ENCODE measurements at places on chromosomes 16 and 17.

- peaks cover 37% of the 10 kb centered on the region for H3K4me1 ChIP-seq
- no peaks in the 10 kb centered on the region for H3K27me3 ChIP-seq
- H3K4me3 ChIP-seq = no peak overlapping the region
- no peak for DNase-seq
Measured at GRCh38 chr17:27628376-27628775, 2.6 kb upstream of the LGALS9 start.

DNA sequence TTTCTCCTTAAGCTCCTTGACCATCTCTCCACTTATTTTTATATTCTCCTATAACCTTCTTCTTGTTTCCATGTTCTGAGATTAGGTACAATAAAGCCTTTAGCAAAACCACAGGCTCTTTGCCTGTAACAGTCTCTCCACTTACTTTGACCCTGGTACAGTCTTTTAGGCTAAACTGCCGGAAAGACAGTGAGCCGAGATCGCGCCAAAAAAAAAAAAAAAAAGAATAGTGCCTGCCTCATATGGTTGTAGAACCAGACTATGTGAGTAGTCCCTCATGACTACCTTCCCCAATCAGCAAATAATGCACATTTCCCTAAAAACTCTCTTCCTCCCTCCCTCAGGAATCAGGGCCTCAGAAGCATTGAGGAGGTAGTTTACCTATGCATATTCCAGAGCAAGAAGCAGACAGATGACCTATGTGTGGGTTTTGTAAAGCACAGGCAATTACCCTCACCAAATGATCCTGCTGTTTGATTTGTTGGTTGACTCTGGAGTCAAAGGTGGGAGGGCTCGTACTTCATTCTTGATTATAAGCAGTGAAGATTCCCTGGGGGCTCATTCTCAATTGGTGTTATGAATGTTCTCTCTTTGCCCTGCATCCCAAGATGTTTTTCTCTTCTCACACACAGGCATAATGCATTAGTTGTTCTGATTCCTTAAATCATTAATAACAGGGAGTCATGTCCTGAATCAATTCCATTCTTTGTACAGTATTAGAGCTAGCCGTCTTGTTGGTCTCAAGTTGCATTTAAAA is 8.9 kb upstream of the NME1 start:
- no peak for DNase-seq
- no peak overlapping the region for H3K4me3 ChIP-seq
- no peaks in the 10 kb centered on the region for H3K36me3 ChIP-seq
- no peak overlapping the region for H3K27ac ChIP-seq
- no peaks in the 10 kb centered on the region for H3K4me1 ChIP-seq

DNA sequence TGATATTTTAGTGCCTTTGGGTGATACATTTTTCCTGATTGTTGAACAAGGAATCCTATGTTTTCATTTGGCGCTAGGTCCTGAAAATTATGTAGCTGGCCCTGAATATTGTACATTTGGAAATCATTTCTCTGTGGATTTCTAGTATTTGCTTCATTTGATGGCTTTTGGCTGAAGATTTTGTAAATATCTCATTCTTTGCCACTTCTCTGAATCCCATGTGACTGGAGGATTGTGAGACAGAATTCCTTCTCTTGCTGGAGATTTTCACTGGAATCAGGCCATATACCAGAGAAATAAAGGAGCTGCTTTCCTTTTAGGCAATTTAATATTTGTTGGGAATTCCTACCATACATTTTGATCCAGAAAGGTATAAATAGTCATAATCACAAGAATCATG is 8.6 kb downstream of the KRT28 start:
- no peak overlapping the region for H3K4me3 ChIP-seq
- H3K27ac ChIP-seq = peak overlapping the region; percentile 6
- peaks cover 18% of the 10 kb centered on the region for H3K27me3 ChIP-seq
- H3K36me3 ChIP-seq = no peaks in the 10 kb centered on the region
- H3K4me1 ChIP-seq = no peaks in the 10 kb centered on the region
- no peak for DNase-seq

- no peak overlapping the region for H3K4me3 ChIP-seq
- H3K4me1 ChIP-seq = peaks cover 26% of the 10 kb centered on the region
- H3K27me3 ChIP-seq = peaks cover 41% of the 10 kb centered on the region
- no peak for DNase-seq
- H3K36me3 ChIP-seq = no peaks in the 10 kb centered on the region
- H3K27ac ChIP-seq = no peak overlapping the region
Measured at GRCh38 chr17:80981929-80982425, 9.7 kb upstream of the CHMP6 start.

Data from left ventricle myocardium inferior (tissue), 1 donor.